Left cardiac atrium (tissue), 4 donors: ENCODE measurements at places on chromosomes 13 and 19.
A peak's percentile ranks its signal among the peaks of the same experiment; 100 is the strongest.

DNA sequence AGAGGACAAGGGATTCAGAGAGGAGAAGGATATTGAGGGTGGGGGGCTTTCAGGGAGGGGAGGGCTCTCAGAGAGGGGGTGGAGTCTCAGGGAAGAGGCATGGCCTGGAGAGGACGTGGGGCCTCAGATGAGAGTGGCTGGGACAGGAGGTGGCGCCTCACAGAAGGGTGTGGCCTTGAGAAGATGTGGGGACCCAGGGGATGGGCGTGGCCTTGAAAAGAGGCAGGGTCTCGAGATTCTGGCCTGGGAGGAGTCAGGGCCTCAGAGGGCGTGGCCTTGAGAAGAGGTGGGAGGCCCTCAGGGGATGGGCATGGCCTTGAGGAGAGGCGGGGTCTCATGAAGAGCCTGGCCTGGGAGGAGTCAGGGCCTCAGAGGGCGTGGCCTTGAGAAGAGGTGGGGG lies 23.7 kb upstream of the TNFSF14 start:
- no peak for DNase-seq

- no peak for DNase-seq
Measured at GRCh38 chr13:108315273-108315672, 45.8 kb downstream of the TNFSF13B start.

DNA sequence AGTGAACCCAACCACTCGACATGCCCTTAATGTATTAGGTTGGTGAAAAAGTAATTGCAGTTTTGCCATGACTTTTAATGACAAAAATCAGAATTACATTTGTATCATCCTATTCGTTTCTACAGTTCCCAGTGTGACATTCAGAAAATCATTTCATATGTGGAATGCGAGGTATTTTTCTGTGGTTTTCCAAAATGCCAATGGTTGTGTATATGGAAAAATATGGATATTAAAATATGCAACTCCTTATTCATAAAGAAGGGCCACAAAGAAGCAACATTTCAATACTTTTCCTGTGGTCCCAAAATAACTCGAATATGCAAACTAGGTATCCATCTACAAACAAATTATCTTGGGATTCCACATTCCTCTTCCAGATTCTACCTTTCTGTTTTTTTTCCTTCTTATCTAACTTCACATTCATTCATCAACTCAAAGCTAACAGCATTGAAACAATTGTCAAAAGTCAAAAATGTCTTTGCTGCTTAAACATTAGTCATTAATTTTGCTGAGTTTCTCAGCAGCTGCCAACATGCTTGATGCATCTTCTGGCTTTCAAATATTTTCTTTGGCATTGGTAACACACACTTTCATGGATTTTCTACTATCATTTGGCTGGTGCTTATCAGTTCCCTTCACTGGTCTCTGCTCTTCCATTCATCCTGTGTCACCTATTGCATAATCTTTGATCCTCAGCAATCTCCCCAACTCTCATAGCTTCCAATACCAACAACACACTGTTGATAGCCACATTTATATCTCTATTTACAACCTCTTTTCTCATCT lies 1445.4 kb downstream of the EFNB2 start:
- no peak for DNase-seq

DNA sequence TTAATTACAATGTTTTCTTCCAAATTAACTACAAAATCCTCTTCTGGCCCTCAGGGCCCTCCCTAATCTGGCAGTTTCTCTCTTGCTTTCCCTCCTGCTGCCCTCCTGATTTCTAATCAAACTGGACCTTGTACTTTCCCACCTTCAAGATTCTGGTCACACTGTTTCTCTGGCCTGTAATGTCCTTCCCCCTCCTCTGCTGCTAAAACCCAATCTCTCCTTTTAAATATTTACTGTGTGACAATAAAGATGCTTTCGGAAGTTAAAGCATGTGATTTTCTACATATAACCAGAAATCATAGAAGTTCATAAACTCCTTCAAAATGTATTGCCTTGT lies 14.1 kb upstream of the HMGB1 start:
- no peak for DNase-seq

GRCh38 chr13:34758628-34759027 lies 183.4 kb upstream of the NBEA start:
- no peak for DNase-seq

GRCh38 chr19:43467276-43467675 lies 1.9 kb upstream of the LYPD3 start:
- no peak for DNase-seq

DNA sequence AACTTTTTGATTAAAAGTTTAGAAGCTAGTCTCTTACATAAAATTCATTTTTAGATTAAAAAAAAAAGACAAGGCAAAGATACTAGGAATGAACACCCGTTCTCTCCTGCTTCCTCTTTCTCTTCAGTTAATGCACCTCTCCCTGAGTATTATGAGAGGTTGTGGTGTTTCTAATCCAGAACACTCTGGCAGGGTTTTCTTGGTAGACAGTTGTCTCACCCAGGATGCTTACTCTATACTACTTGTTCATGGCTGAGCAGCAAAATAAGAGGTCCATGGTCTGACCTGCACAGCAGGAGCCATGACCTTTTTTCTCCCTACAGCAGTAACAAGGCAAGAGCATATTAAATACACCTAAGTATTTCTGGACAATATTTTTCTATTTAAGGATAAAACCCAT lies 62.0 kb downstream of the MICU2 start:
- DNase-seq = no peak

DNA sequence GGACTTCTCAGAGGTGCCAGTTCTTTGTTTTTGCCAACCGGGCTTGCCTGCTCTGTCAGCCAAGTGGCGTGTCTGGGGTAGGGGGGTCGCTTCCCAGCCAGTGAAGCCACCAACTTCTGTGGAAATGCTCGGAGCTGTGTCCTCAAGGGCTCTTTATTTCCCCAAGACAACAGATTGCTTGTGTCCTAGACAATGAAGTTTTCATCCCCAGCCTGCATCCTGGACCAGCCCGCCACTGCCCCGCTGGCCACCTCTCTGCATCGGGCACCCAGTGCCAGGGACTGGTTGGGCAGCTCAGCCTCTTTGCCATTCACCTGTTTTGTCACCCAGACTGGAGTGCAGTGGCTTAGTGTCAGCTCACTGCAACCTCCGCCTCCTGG lies 3.7 kb downstream of the RAB11B start:
- DNase-seq = no peak

GRCh38 chr13:54133746-54134145 lies 1105.1 kb downstream of the OLFM4 start:
- no peak for DNase-seq

GRCh38 chr13:32261567-32261966 lies 53.6 kb downstream of the ZAR1L start:
- peak; percentile 91 for DNase-seq

- DNase-seq = no peak
Measured at GRCh38 chr13:80140685-80141084, 200.2 kb downstream of the SPRY2 start.

- no peak for DNase-seq
Measured at GRCh38 chr13:111573801-111574200, 253.4 kb downstream of the TEX29 start.

GRCh38 chr19:1418496-1418775 lies 11.1 kb downstream of the DAZAP1 start:
- DNase-seq = no peak

- DNase-seq = no peak
Measured at GRCh38 chr13:101942535-101943157, 459.2 kb downstream of the FGF14 start.

DNA sequence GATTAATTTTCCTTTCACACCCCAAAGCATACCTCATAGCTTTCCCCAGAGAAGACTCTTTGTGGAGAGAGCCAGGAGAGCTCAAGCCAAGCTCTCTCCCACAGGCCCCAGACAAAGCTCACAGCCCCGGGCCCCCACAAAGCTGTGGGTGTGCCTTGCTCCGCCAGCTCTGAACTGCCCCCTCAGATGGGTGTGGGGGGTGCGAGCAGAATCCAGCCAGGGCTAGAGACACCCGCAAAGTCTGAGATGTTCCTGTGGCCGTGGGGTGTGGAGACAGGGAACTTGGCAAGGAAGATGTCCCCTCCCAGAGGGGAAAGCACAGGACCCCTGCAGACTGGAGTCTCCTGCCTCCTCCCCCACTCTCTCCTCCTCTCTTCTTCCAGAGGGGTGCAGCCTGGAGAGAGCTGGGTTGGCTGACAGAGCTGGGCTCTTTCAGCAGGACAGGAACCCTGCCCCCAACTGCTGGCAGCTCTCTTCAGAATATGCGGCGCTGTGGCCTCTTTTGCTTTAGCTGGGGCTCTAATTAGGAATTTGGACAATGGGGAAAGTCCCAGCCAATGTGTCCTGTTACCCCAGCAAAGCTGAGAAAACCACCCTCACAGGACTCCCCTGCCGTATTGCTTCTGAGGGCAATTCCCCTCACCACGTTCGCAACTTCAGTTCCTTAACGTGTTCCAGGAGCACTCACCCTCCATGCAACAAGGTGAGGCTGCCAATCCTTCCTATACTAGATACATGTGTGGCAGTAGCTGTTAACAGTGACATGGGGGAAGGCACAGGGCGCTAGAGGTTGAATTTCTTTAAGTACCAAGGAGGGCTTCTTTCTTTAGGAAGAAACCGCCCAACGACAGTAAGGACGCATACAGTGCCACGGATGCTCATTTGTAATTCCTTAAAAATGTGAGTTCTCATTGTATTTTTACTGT lies 170.0 kb downstream of the COL4A1 start:
- DNase-seq = no peak

- DNase-seq = no peak
Measured at GRCh38 chr13:34899888-34900287, 42.2 kb upstream of the NBEA start.

DNA sequence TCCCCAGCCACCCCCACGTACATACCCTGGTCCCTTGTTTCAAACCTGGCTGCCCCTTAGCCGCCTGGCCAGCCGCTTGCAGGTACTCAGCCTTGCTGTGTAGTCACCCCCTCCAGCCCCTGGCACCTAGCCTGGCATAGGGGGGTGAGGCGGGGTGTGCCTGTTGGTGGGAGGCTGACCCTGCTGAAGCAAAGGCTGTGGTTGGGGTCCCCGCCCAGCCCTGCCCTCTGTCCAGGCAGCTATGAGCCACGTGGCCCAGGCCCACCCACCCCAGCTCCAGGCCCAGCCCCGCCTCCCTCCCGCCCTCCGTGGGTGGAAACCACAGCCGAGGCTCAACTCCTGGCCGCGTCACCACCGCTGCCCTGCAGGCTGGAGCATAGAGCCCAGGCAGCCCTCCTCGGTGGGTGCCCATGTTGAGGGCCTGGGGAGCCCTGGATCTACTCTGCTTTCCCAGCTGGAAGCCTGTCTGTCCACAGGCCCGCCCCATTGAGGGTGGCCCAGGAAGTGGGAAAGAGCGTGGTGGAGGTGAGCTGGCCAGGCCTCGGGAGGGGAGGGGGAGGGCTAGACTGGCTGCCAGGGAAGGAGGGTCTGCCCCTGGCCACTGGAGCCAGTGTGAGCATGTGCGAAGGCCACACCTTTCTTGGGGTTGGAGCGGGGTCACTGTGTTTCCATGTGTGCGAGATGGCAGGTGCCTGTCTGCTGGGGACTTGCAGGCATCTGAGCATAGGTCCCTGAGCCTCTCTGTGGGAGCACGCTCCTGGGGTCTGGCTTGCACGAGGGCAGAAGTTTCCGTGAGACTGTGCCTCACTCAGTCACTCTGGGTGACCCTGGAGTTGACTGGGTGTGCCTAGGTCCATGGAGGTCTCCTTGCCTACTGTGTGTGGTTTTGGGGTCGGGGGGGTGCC lies 31.0 kb downstream of the PAK4 start:
- DNase-seq = no peak

- DNase-seq = no peak
Measured at GRCh38 chr19:34475026-34475974, 6.3 kb upstream of the WTIP start.

GRCh38 chr13:34011552-34012085 lies 193.7 kb downstream of the RFC3 start:
- no peak for DNase-seq

- DNase-seq = no peak
Measured at GRCh38 chr13:20017365-20017711, 58.8 kb downstream of the ZMYM2 start.

DNA sequence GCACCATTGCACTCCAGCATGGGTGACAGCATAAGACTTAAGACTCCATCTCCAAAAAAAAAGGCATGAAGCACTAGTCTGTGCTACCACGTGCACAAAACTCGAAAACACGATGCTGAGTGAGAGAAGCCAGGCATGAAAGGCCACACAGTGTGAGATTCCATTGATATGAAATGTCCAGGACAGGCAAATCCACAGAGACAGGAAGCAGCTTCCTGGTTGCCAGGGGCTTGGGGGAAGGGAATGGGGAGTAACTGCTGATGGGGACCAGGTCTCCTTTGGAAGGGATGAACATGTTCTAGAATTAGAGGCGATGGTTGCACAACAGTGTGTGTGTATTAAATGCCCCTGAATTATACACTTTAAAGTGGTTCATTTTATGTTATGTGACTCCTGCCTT lies 15.9 kb upstream of the JUND start:
- DNase-seq = no peak

DNA sequence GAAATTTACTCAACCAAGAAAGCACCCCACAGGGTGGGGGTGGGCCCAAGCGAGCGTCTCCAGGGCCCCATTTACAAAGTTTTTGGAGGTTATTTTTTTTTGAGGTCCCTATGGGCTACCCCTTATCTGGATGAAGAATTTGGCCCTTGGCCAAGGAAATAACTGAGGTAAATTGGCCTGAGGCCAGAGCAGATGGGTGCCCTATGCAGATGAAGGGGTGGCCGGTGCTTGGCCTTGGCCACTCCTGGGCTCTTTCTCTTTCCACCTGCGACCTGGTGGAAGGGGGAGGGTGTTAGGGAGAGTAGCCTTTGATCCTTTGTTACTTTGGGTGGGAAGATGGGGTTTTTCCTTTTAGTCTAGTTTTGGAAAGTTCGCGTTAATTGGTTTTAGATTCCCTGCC lies 15.5 kb downstream of the ZNF701 start:
- no peak for DNase-seq

- DNase-seq = no peak
Measured at GRCh38 chr13:60837806-60838205, 440.8 kb downstream of the TDRD3 start.

DNA sequence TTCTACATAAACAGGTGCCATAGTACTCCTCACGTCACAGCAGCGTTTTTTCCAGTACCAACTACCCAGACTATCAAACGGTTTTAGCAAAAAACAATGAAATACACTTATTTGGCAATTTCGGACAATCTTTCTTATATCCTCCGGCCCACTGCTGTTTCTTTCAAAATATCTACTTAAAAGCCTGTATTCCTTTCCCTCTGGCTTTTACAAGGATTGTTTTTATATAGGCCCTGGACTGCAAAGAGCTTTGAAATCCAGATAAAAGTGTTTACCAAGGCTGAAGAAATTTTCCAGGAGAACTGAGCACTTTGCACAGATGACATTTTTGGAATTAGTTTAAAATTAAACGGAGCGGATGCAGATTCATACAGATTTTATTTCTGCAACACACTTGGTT lies 255.9 kb upstream of the STARD13 start:
- no peak for DNase-seq

- no peak for DNase-seq
Measured at GRCh38 chr19:50507376-50507775, 3.6 kb downstream of the JOSD2 start.
